ENCODE measurements at places on chromosomes 2 and 18. TPM values are rescaled to one million over a fixed set of nuclear protein-coding genes. Genes with fewer than 3 reads are reported as not detected.

DNA sequence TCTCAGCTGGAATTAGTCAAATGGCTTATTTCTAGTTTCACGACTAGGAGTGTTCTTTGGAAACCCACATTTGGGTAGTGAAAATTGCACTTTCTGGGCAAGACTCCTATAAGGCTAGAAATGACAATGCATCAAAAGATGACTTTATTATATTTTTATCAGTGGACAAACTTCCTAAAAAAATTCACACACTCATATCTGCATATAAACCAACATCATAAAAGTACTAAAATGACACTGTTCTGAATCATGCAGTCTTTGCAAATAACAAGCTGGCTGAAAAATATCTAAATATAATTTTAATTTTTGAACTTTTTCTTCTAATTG is 17.6 kb downstream of the MXD1 start:
- no peaks in the 10 kb centered on the region for H3K27me3 ChIP-seq
- H3K4me3 ChIP-seq: no peak overlapping the region
- no peaks in the 10 kb centered on the region for H3K36me3 ChIP-seq
- H3K27ac ChIP-seq: peak overlapping the region; percentile 89
- H3K4me1 ChIP-seq: peaks cover 14% of the 10 kb centered on the region
- no peak for DNase-seq

DNA sequence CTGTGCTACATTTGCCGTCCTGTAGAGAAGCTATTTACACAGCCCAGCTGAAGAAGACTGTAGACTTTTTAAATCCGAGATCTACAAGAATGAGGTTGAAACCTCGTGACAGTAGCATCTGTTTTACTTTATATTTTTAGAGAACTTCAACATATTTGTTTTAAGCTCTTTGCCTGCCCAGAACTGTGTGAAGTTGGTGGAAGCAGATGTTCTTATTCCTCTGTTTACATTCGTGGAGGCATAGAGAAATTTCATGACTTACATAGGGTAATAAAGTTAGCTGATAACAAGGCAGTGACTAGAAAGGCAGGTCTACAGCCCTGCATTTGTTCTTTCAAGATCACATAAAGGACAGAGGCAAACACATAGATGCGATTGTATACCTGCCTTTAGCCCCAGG is 47.0 kb upstream of the MAP3K20 start:
- H3K27ac ChIP-seq: peak overlapping the region; percentile 70
- peaks cover 14% of the 10 kb centered on the region for H3K4me1 ChIP-seq
- DNase-seq: peak; percentile 55
- no peaks in the 10 kb centered on the region for H3K27me3 ChIP-seq

DNA sequence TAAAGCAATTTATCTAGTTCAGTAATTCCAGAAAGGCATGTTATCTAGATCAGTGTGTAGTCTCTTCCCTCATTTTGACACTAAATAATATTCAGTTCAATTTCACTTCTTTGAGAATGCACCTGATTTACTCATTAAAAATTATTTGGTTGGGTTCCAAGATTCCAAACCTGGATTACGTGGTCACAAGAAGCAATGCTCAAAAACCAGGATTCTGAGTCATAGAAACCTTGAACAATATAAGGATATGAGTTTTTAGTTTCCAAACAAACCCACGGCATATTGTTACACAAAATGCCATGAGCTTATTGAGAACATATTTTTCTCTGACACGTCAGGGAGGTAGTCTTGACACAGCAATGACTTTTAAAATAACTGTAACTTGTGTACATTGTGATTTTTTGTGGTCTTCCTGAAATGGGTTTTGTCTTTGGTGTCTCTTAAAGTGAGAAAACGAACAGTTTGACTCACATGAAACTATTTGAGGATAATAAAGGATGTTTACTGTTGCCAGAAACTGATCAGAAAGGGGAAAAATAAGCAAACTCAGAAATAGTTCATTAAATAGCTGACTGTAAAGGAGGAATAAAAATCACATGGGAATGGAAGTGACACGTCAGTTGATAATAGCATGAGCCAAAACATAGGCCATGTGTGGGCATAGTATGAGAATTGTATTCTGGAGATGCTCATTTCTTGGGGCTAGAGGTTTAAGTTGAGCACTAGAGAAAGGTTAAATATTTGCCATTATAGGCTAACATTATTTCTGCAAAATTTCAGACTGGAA is 617.7 kb upstream of the CDH2 start:
- DNase-seq: no peak
- H3K4me1 ChIP-seq: no peaks in the 10 kb centered on the region
- no peak overlapping the region for H3K4me3 ChIP-seq

- H3K27me3 ChIP-seq: no peaks in the 10 kb centered on the region
- no peaks in the 10 kb centered on the region for H3K4me1 ChIP-seq
- H3K27ac ChIP-seq: no peak overlapping the region
- no peak for DNase-seq
- no peak overlapping the region for H3K4me3 ChIP-seq
Observed at GRCh38 chr2:33680644-33681363, 81.7 kb upstream of the FAM98A start.

Gene PLGLB1
- 4.4 TPM for total RNA-seq

DNA sequence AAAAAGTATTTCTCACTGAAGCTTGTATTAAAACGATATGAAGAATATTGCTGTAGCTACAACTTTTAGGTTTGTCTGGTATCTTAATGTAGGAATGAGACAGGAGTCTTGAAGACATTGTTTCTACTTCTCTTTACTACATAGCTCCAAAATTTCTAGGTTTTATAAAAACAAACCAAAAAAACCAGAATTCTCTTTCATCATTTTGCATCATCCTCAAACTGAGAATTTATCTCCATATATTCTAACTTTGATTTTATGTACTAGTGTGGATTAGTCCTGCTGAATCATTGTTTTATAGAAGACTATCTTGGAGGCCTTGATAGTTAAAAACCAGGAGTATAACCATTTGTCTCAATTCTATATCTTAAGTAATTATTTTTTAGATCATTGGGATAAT is 100.2 kb downstream of the ICA1L start:
- no peak for DNase-seq
- peaks cover 12% of the 10 kb centered on the region for H3K4me1 ChIP-seq
- no peaks in the 10 kb centered on the region for H3K27me3 ChIP-seq
- no peaks in the 10 kb centered on the region for H3K36me3 ChIP-seq

Gene PHOSPHO2
- total RNA-seq: 8.1 TPM

DNA sequence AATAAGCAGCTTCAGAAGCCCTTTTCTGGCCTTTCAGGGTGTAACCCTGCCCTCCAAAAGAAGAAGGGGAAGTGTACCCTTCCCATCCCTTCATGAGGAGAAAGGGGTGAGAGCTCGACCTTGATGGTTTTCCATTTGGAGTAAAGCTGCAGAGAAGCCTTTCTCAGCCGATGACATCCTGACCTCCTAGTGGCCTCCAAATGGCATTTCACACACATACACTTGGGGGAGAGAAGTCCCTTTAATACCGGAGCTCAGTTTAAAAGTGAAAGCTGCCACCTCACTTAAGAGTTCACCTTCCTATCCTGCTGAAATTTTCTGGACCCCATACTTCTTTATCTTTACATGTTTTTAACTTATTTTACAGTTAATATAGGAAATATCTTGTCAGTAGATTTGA is 716.7 kb downstream of the DCDC2C start:
- H3K27me3 ChIP-seq: no peaks in the 10 kb centered on the region
- no peak overlapping the region for H3K27ac ChIP-seq
- H3K4me3 ChIP-seq: no peak overlapping the region
